ENCODE measurements at places on chromosomes 11 and 22. TPM values are rescaled to one million over a fixed set of nuclear protein-coding genes. Genes with fewer than 3 reads are reported as not detected.
A peak's percentile ranks its signal among the peaks of the same experiment; 100 is the strongest.

- no peaks in the 10 kb centered on the region for H3K27me3 ChIP-seq
- no peak for DNase-seq
- no peak overlapping the region for H3K4me3 ChIP-seq
- no peak overlapping the region for H3K27ac ChIP-seq
- no peaks in the 10 kb centered on the region for H3K36me3 ChIP-seq
These were observed 19.4 kb upstream of the CTSD start for GRCh38 chr11:1782831-1783724.

GRCh38 chr11:130911306-130911705 lies 5.0 kb downstream of the SNX19 start:
- peak; percentile 26 for DNase-seq
- no peaks in the 10 kb centered on the region for H3K27me3 ChIP-seq
- no peak overlapping the region for H3K27ac ChIP-seq
- H3K4me1 ChIP-seq = peaks cover 47% of the 10 kb centered on the region

- no peak for DNase-seq
- no peak overlapping the region for H3K4me3 ChIP-seq
- H3K27ac ChIP-seq = no peak overlapping the region
- H3K36me3 ChIP-seq = no peaks in the 10 kb centered on the region
- H3K27me3 ChIP-seq = no peaks in the 10 kb centered on the region
These were observed 66.2 kb downstream of the MICAL3 start for GRCh38 chr22:17958166-17958565.

DNA sequence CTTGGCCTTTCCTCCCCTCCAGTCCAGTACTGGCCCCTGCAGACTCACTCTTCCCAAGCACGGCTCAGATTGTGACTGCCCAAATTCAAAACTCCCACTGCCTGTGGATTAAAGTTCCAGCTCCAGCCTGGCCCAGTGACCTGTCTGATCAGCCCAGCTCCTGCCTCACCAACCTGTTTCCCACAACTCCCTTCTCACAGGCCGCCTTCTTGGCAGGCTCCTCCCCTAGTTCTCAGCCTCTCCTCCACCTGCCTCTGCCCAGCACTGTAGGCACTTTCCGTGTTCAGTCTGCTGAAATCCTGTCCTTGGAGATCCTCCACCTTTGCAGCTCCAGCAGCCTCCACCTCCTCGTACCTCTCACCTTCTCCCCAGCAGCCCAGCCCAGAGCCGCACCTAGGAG lies 68.6 kb downstream of the MICAL2 start:
- H3K4me1 ChIP-seq = peaks cover 46% of the 10 kb centered on the region
- no peaks in the 10 kb centered on the region for H3K27me3 ChIP-seq
- no peaks in the 10 kb centered on the region for H3K36me3 ChIP-seq
- no peak for DNase-seq

DNA sequence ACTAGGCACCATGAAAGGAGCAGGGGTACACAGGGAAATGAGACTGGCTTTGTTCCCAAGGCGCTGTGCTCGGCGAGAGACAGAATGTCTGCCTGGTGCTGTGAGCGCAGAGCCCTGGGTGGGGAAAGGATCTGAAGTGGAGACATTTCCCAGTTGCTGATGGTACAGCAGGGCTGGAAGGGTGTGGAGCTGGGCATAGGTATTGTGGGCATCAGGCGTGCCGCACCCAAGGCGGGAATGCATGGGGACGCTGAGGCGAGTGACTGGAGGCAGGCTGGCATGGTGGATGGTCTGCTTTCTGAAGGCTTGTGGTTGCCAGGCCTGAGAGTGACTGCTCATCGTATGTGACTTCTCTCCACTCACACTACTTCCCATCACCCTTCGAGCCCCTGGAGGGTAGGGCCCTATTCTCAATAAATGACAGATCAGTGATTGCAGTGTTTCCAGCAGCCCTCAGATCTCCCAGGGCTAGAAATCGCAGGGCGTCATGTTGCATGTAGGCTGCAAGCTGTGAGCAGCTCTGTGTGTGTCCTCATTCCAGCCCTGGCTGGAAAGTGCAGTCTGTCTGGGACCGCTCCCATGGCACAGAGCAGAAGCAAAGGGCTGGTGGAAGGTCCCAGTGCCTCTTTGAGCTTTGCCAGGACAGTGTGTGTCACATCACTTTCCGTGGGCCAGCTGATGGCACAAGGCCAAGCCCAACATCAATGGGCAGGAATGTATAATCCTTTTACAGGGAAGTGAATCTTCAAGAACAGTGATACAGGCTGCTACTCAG lies 67.7 kb downstream of the TBC1D22A start:
- no peak overlapping the region for H3K4me3 ChIP-seq
- no peaks in the 10 kb centered on the region for H3K36me3 ChIP-seq
- DNase-seq = peak; percentile 91
- peaks cover 22% of the 10 kb centered on the region for H3K4me1 ChIP-seq
- H3K27me3 ChIP-seq = no peaks in the 10 kb centered on the region

DNA sequence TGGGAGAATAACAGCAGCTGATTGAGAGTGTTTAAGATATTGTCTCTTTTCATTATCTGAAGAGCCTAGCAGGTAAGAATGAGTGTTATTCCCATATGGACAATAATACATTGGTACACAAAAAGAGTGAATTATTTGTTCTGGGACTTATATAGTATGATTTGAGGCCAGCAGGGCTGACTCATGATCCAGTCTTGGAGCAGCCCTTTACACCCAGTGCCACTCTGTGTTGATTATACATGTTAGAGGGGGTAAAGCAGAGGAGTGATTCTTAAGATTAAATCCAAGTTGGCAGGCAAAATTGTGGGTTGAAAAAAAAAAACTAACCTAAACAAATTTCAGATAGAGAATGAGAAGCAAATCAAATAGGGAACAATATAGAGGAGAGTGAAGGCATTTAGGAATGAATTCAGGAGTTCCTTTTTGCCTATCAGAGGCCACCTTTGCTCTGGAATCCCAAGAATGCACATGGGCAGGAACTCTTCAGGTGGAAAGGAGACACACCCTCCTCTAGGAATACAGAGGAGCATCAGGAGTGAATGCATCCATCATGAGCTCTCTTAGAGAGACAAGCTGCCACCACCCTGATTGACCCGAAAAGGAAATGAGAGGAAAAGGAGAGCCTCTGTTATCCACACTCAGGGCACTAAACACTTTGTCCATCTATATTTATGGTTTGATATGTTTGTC lies 19.2 kb upstream of the MRGPRX1 start:
- DNase-seq = no peak
- no peaks in the 10 kb centered on the region for H3K4me1 ChIP-seq
- no peaks in the 10 kb centered on the region for H3K27me3 ChIP-seq
- no peak overlapping the region for H3K27ac ChIP-seq

GRCh38 chr11:14567064-14567651 lies 47.0 kb upstream of the PSMA1 start:
- H3K27me3 ChIP-seq = no peaks in the 10 kb centered on the region
- no peaks in the 10 kb centered on the region for H3K36me3 ChIP-seq
- H3K4me1 ChIP-seq = no peaks in the 10 kb centered on the region
- no peak overlapping the region for H3K4me3 ChIP-seq

GRCh38 chr11:86414032-86414431 lies 39.3 kb downstream of the CCDC81 start:
- H3K27ac ChIP-seq = no peak overlapping the region
- no peaks in the 10 kb centered on the region for H3K4me1 ChIP-seq
- H3K36me3 ChIP-seq = peaks cover 3% of the 10 kb centered on the region
- DNase-seq = no peak

DNA sequence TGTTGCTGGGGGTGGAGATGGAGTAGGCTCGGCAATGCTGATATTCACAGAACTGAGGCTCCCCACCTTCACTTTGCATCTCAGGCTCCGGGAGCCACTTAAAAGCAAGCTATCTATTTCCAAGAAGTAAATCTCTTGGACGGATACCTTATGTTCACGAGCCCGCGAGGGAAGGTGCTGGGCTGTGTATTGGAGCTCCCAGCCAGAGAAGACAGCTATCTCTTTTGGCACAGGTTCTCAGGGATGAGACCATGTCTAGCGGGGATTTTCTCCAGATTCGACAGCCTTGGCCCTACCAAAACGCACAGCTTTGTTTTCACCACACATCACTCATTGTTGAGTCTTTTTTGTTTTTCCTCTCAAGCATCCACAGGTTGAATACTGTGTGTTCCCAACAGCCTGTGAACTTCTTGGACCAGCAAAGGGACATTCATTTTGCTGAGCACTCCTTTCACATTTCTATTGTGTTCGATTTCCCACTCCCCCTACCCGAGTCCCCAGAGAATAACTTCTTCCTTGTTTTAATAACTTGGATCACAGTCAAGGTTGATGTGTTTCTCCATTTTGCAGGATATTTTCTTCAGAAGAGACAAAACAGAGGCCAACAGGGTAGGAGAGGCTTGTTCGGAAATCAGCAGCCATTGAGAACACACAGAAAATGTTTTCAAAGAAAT lies 23.3 kb downstream of the WT1 start:
- no peaks in the 10 kb centered on the region for H3K4me1 ChIP-seq
- no peak overlapping the region for H3K27ac ChIP-seq
- no peak for DNase-seq
- H3K36me3 ChIP-seq = peaks cover 8% of the 10 kb centered on the region
- H3K27me3 ChIP-seq = peaks cover 37% of the 10 kb centered on the region

GRCh38 chr11:73058989-73059674 lies 83.0 kb downstream of the FCHSD2 start:
- H3K4me3 ChIP-seq = no peak overlapping the region
- no peaks in the 10 kb centered on the region for H3K36me3 ChIP-seq
- H3K27me3 ChIP-seq = no peaks in the 10 kb centered on the region

- H3K4me3 ChIP-seq = no peak overlapping the region
- peak overlapping the region; percentile 18 for H3K27ac ChIP-seq
- H3K4me1 ChIP-seq = peaks cover 26% of the 10 kb centered on the region
- no peaks in the 10 kb centered on the region for H3K27me3 ChIP-seq
These were observed 8.4 kb downstream of the UVRAG start for GRCh38 chr11:75823415-75823814.

DNA sequence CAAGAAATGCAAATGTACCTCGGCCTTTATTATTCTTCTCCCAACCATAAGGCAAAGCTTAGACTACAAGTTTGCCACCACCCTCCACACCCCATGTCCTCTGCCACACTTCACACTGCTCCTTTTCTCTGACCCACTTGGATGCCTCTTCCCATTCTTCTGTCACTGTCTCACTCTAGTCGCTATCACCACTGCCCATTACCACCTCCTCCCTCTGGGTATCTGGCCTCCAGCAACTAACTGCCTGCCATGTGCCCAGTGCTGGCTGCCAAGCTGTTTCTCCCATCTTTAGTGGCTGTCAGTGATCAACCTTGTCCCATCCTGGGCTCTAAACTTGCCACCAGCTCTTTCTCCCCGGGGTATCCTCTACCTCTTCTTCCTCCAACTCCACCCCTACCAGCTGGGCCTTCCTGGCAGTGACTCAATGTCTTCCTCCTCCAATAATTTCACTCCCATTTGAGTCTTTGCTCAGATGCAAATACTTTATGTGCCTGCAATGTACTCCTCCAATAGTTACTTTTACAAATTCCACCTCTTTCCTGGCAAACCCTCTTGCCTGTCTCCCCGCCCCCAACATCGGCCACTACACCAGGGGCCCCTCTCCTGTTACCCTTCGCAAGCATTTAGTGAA lies 20.1 kb upstream of the KDM2A start:
- no peaks in the 10 kb centered on the region for H3K27me3 ChIP-seq
- no peak for DNase-seq
- no peak overlapping the region for H3K4me3 ChIP-seq
- no peaks in the 10 kb centered on the region for H3K4me1 ChIP-seq
- H3K27ac ChIP-seq = no peak overlapping the region

- no peak overlapping the region for H3K4me3 ChIP-seq
- peaks cover 43% of the 10 kb centered on the region for H3K4me1 ChIP-seq
- no peaks in the 10 kb centered on the region for H3K27me3 ChIP-seq
These were observed 66.4 kb downstream of the ZNRF3 start for GRCh38 chr22:28949788-28950187.

GRCh38 chr11:2566223-2567025 lies 121.6 kb downstream of the KCNQ1 start:
- no peaks in the 10 kb centered on the region for H3K36me3 ChIP-seq
- no peak overlapping the region for H3K4me3 ChIP-seq
- no peaks in the 10 kb centered on the region for H3K27me3 ChIP-seq

GRCh38 chr11:57458410-57459163 lies 1.7 kb upstream of the RTN4RL2 start:
- DNase-seq = no peak
- H3K4me1 ChIP-seq = peaks cover 45% of the 10 kb centered on the region
- no peaks in the 10 kb centered on the region for H3K36me3 ChIP-seq

DNA sequence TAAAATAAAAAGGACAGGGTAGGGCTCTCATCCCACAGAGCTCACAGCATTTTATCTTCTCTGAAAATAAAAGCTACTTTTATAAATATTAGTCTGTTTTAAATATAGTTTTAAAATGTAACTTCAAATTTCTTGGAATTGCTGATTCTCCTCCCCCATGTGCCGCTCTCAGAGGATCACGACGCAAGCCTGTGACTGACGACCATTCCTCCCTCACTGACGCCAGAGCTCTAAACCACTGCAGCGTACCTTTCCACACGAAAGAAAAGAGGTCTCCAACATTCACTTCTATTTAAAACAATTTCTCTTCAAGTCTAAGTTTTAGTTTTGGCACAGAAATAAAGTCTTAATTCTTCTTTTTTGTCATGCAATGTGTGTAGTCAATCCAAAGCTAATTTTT lies 9.3 kb downstream of the TOLLIP start:
- peak overlapping the region; percentile 7 for H3K4me3 ChIP-seq
- DNase-seq = no peak
- H3K4me1 ChIP-seq = peaks cover 76% of the 10 kb centered on the region
- peak overlapping the region; percentile 74 for H3K27ac ChIP-seq
- H3K36me3 ChIP-seq = peaks cover 20% of the 10 kb centered on the region
- H3K27me3 ChIP-seq = no peaks in the 10 kb centered on the region

DNA sequence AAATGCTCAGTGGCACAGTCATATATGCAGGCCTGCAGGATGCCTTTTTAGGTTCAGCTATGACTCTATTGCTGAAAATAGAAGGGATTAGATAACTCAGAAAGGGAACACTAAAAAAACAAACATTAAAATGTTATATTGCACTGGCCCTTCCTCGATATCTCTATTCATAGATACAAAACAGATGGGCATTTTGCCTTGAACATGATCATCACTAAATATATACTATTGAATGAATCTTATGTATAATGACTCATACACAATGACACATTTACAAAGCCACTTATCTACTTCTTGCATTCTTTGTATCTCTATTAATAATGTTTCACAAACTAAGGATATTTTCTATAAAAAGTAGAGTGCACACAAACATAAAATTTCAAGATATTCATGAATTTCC lies 2352.8 kb upstream of the RAG2 start:
- H3K27ac ChIP-seq = no peak overlapping the region
- DNase-seq = no peak
- H3K36me3 ChIP-seq = no peaks in the 10 kb centered on the region
- no peak overlapping the region for H3K4me3 ChIP-seq
- H3K4me1 ChIP-seq = no peaks in the 10 kb centered on the region

- no peak for DNase-seq
- no peaks in the 10 kb centered on the region for H3K36me3 ChIP-seq
- no peaks in the 10 kb centered on the region for H3K4me1 ChIP-seq
- H3K27ac ChIP-seq = no peak overlapping the region
These were observed 1.9 kb upstream of the SSTR3 start for GRCh38 chr22:37213941-37214730.

The ADM2 gene
- total RNA-seq = not detected

The CTSW gene
- 1.6 TPM for total RNA-seq

The FAT3 gene
- total RNA-seq = 6.5 TPM

The KRTAP5-7 gene
- total RNA-seq = not detected

The CEND1 gene
- total RNA-seq = 0.42 TPM
